Stimulated activated CD4-positive, alpha-beta T cell treated with anti-CD3 and anti-CD28 coated beads, Interleukin-12 subunit alpha, Interleukin-12 subunit beta, amount 100 ng/mL, for 4 hours (primary cell): ENCODE measurements at places on chromosomes 6 and 20.

GRCh38 chr20:45957021-45957941 lies 14.7 kb downstream of the ZNF335 start:
- DNase-seq, result no peak

DNA sequence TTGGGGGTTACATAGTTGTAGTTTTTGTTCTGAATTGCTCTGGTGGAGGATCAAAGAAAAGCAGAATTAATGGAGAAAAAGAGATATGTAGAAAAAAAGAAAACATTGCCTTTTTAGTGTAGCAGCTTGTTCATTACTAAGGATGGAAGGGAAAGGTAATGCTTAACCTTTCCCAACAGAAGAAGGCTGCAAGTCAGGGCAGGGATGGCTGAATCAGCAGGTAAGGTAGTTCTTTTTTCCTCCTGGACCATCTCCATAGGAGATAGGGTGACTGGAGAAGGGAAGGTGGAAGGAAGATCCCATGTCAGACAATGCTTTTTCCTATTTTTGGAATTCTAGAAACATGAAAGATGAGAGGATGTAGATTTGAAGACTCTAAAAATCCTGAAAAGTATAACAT lies 79.4 kb upstream of the SUPT3H start:
- DNase-seq, result no peak

- no peak for DNase-seq
Observed at GRCh38 chr20:1803061-1803931, 91.9 kb upstream of the SIRPA start.

DNA sequence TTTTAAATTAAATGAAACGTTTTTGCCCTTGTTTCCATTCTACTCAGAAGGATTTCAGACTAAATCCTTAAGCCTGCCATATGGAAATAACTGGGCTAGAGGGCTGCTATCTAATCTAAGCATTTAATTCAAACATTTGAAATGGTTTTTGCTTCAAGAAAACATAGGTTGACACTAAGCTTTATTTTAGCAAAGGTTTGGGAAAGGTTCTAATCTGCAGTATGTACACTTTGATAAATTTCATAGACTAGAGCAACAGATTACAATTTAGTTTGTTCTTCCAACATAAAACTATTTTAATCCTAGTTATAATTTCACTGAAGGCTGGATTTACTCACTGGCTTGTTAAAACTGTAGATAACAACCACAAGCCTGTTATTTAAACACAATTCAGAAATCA lies 72.1 kb downstream of the TMEM200A start:
- no peak for DNase-seq

- DNase-seq, result no peak
Observed at GRCh38 chr6:154893917-154894316, 101.2 kb upstream of the TIAM2 start.

DNA sequence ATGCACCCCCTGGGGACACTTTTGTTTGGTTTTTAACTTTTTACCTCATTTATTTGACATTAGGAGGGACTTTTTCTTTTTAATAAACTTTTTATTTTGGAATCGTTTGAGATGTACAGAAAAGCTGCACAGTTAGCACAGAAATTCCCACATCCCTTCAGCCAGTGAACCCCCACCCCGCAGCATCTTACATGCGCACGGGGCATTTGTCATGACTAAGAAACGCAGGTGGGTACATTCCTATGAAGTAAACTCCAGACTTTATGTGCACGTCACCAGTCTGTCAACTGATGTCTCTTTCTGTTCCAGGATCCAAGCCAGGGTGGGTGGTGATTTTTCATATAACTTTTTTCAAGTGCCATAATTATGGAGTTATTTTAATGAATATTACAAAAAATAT lies 4.9 kb upstream of the ZNF831 start:
- DNase-seq, result no peak

GRCh38 chr6:91743756-91744155 lies 1156.9 kb upstream of the MAP3K7 start:
- no peak for DNase-seq

DNA sequence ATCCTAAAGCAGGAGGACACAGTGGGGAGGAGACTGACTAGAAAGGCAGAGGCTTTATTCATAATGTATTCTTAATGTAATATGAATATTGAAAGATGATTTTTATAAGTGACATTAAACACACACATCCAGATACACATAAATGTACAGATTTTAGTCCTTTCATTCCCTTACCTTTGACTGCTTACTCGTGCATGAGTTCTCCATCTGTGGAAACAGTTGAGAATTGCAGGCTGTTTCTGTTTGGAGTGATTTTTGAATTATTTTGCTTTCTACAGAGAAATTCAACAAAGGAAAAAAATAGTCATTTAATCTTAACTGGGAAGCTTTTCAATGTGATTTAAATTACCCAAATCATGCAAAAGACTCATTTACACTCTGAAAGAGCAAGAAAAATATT lies 136.5 kb downstream of the RIMS1 start:
- DNase-seq, result no peak

DNA sequence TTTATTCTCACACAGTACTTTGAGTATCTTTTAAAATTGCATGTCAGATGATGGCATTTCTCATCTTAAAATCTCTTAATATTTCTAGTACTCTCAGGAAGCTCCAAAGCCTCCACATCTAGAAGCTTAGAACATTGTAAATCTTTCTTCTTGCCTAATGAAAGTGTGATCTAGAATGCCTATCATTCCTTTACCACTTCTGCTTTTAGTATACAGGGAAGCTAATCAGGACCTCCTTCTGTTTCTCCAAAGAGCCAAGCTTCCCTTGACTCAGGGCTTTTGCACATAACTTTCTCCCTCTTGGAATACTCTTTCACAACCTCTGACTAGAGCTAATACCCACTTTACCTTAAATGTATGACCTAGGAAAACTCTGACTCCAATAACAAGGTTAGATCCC lies 7.5 kb upstream of the ELOVL4 start:
- no peak for DNase-seq

- no peak for DNase-seq
Observed at GRCh38 chr6:26445934-26446667, 5.8 kb downstream of the BTN3A3 start.

DNA sequence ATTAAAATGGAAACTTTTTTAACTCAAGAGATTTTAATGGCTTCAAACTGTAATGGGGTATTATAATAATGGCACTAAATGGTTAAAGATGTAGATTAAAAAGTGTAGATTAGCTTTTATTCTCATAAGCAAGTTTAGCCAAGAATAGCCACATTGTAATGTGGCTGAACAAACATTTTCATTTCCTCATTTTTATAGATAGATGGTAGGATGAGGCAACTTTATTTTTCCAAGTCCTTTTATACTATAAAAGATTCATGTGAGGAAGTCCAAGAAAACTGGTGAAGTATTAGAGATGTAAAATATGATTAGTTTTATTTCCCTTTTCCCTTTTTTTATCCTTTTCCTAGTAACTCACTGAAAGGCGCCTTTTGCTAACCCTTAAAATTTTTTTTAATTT lies 88.8 kb downstream of the ATRN start:
- DNase-seq, result no peak

GRCh38 chr6:164246082-164246481 lies 831.6 kb downstream of the QKI start:
- no peak for DNase-seq

GRCh38 chr20:48770700-48771442 lies 56.9 kb downstream of the PREX1 start:
- DNase-seq, result no peak

DNA sequence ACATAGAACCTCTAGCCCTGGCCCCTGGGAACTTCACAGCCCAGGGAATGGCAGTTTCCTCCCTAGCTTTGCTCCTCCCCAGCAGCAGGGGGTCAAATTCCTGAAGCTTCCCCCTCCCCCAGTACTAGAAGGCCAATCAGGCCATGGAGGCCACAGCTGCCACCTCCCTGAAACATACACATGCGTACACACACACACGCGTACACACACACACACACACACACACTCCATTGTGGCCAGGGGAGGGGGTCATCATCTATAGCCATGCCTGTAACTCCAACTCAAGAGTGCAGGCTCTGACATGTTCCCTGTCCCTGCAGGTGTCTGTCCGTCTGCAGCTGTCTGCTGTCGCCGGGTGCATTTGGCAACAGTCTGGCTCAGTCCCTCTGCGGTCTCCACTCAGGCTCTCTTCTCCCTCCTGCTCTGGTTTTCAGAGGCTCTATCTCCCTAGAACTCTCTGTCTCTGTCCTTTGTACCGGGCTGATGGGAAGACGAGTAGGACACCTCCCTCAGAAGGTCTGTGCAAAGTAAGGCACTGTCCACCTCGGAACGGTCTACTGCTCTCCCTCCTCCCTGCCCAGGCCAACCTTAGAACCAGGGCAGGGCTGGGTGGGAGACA lies 1.4 kb downstream of the LRFN2 start:
- no peak for DNase-seq

DNA sequence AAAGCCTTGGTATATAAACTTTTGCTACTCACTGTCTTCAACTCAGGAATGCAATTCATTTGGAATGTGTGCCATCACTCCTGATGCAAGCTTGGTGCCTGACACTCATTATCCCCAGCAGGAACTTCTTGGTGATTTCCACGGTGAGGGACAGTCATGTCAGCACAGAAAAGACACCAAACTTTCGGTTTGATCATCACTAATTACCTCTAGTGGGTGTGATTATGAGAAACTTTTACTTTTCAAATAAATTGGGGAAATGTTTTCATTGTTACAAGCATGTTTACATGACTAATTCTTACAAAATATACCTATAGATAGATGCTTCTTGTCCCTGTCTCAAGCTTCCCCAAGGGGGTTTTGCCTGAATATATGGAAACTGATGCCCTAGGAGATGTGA lies 40.9 kb downstream of the RPP40 start:
- DNase-seq, result no peak

DNA sequence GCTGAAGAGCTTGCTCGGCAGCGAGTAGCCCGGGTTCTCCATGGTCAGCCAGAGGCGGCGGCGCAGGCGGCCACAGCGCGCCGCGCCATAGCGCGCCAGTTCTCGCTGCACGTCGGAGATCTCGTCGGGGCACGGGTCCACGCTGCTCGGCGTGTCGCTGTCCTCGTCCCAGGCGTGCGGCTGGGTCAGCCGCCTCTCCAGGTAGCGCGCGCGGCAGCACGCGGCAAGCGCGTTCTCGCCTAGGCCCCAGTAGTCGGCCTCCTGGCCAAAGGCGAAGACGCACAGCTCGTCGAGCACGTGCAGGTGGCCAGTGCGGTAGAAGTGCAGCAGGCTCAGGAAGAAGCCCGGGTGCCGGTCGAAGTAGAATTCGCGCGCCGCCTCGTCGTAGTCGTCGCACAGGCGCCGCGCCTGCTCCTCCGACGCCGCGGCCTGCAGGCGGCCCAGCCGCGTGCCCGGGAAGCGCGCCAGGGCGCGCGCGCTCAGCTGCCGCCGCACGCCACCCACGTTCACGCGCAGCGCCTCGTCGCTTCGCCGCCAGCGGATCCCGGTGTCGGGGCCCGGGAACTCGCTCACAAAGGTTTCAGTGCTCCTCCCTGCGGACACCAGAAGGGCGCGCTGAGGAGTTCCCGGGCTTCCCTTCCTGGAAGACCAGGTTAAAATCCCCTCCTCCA lies 2.7 kb downstream of the KCNS1 start:
- DNase-seq, result no peak

- DNase-seq, result no peak
Observed at GRCh38 chr6:157585274-157586087, 204.5 kb downstream of the ZDHHC14 start.

GRCh38 chr20:37235065-37235464 lies 26.5 kb downstream of the GHRH start:
- DNase-seq, result no peak

DNA sequence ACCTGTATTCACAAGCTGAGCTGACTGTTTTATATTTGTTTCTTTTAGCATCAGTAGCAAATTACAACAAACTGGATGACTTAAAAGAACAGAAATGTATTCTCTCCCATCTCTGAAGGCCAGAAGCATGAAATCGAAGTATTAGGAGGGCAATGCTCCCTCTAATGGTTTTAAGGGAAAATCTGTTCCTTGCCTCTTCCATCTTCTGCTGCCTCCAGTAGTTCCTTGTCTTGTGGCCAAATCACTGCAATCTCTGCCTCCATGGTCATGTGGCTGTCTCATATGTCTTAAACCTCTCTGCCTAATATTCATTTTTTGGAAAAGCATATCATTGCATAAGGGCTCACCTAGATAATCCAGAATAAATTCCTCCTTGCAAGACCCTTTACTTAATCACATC lies 25.2 kb upstream of the ASCC3 start:
- no peak for DNase-seq

DNA sequence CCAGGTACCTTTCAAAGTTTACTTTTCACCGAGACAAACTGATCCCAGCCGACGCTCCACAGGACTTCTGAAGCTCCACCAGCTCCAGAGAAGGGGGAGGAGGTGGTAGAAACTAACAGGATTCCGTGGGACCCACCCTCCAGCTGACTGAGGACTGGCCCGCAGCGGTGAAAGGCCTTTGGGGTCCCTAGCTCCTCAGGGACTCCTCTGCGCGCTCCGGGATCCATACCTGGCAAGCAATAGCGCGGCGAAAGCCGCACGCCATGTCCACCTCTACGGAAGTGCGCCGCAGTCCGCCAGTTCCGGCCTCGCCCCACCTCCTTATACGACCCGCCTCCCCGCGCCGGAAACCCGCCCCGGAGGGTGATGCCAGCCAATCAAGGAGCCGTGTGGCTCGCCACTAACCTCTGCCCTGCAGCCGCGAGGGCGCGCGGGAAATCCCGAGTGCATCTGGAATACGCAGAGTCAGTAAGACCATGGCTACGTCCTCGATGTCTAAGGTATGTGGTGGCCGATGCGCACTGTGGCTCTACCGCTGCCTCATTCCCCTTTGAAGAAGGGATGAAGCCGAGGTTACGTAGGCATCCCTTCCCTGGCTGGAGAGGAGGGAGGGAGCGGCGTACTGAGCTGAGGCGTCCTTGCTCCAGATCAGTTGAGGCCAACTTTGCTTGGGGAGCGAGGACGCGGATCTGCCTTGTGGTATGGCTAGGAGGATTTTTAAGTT lies at the start of the genes ORC3 and RARS2:
ORC3 (plus strand) TSS at position 443 of the 724 bp plus-strand sequence; CDS start at position 477, 34 bp downstream.
RARS2 (minus strand) TSS at position 295 of the 724 bp plus-strand sequence; CDS start at position 265, 30 bp downstream.
- peak; percentile 92 for DNase-seq

DNA sequence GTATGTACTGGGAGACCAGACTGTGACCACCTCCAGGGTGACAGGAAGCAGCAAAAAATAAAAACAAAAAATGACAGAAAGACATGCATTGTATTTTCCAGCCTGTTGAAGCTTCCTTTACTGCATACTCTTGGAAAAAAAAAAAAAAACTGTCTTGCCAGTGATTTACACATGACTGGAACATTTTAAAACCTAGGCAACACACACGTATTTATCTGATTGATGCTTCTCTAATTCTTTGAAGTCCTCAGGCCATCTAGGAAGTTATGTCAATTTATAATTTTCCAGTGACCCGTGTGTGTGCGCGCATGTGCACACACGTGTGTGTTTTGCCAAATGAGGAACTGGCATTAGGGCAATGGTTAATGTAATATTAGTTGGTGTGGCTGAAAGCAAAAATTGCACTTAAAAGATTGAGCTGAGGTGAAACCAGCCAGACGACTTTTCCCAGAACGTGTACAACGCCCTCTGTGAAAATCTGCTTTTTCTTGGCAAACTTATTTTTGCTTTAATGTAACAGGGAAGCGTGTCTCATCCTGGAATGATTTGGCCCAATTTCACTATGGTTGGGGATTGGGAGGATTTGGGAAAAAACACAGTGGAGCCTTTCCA lies 315.2 kb downstream of the TFAP2A start:
- no peak for DNase-seq

DNA sequence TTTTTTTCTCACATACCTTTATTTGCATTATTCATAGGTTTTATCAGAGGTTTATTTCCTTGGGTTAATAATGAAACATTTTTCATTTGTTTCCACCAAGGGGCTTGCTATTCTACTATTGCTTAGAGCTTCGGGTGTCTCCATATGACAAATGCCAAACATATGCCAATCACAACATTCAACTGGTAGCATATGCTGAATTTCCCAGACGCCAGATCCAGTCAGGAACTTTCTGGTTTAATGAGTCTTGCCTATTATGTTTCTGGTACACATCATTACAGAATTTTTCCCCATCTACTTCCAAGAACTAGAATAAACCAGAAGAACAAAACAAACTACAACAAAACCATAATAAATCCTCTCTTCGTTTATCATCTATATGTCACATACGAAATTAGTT lies 180.7 kb downstream of the PRKN start:
- DNase-seq, result no peak
